SK-MEL-5 (cell line): ENCODE measurements at places on chromosomes 4 and X. TPM values are rescaled to one million over a fixed set of nuclear protein-coding genes. Genes with fewer than 3 reads are reported as not detected.

TRPC5OS gene
- not detected in 2 replicates for total RNA-seq

EPGN gene
- total RNA-seq, result not detected in 2 replicates

GATA1 gene
- not detected in 2 replicates for total RNA-seq

RASL11B gene
- 0.05 and 0.32 TPM in 2 replicates for total RNA-seq

NUP62CL gene
- 4.5 and 4.6 TPM in 2 replicates for total RNA-seq

FOXR2 gene
- not detected in 2 replicates for total RNA-seq

OTUD6A gene
- total RNA-seq, result not detected in 2 replicates

CXCL1 gene
- 76.1 and 81.3 TPM in 2 replicates for total RNA-seq

USP27X gene
- total RNA-seq, result 7.1 and 7.8 TPM in 2 replicates

ADH6 gene
- total RNA-seq, result not detected in 2 replicates

GRCh38 chr4:917466-917865, 14.7 kb downstream of the GAK start:
- DNase-seq, result no peak

DNA sequence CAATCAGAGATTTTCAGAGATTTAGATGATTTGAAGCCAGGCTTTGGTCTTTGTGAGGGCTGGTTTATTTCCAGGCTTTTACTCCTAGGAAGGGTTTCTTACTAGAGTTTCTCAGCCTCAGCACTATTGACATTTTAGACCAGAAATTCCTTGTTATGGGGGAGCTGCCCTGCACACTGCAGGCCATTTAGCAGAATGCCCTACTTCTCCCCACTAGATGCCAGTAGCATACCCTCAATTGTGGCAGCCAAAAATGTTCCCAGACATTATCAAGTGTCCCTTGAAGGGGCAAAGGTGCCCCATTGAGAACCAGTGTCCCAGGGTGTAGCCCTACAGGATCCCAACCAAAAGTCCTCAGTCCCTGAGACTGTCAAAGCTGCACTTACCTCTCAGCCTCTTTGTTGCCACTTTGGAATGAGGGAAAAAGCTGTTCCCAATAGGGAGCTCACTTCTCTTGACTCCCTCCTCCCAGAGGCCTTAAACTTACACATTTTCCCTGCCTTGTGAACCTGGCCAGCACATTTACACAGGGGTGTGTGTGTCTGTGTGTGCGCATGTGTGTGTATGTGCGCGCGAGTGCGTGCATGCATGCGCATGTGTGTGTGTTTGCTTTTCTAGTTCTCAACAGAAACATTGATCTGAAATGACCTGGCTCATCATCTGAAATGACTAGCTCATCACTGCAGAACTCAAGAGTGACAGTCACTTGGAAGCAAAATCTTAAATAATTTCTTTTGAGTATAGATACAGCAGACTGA, 231.4 kb downstream of the QDPR start:
- DNase-seq, result no peak

DNA sequence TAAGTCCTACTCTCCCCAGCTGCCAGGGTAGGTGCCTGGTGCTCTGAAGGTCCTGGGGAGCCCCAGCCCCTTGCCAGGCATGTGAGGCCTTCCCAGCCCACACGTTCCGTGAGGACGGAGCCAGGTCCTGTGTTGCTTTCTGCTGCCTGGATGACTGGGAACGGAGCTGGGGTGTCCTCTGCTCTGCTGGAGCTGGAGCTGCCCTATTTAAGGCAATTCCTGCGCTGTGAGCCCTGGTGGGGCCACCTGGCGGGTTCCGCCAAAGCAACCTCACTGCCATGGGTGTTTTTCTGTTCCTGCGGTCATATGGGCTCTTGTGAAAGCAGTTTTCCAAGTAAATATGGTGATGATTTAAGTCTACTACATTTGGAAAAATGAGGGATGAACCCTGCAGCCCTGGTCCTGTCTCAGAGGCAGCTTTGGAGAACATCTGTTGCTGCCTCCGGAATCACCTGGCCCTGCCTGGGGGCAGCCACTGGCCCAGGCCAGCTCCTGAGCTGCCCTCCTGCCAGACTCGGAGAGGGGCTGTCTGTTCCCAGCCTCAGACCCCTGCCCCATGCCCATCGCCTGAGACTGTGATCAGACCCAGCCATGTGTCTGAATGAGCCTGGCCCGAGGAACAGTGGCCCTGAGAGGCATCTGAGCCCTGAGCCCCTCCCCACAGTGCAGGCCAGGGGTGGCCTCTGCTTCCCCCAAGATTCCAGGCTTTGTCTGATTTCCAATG, 33.2 kb downstream of the FGFRL1 start:
- no peak for DNase-seq

DNA sequence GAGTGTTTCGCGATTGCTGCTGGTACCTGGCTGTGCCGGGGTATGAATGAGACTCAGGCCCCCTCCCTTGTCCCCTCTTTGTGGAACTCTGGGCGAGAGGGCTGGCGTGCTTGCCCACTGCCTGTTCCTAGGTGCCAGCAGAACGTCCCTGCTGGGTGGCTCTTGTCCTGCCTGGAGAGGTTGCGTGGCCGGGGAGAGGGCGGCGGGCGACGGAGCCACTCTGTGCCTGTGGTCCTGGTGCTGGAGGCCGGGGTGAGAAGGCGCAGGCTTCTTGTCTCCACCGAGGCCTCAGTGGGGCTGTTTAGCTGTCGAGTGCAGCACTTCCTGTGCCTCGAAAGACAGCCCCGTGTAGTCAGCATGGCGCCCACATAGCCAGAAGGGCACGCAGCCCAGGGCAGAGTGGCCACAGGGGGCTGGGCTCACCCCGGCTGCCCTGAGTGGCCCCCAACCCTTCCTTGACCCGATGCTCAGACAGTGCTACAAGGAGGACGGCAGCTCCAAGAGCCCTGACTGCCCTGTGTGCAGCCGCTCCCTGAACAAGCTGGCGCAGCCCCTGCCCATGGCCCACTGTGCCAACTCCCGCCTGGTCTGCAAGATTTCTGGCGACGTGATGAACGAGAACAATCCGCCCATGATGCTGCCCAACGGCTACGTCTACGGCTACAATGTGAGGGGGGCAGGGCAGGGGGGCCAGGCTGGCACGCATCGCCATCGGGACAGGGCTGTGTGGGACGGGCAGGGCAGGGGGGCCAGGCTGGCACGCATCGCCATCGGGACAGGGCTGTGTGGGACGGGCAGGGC, 8.9 kb upstream of the UVSSA start:
- no peak for DNase-seq

- DNase-seq, result peak; percentile 24
These were observed 733 bp downstream of the CCNA2 start for GRCh38 chr4:121822796-121823504.

- peak; percentile 3 for DNase-seq
These were observed 1.3 kb downstream of the LDB2 start for GRCh38 chr4:16896881-16897750.

DNA sequence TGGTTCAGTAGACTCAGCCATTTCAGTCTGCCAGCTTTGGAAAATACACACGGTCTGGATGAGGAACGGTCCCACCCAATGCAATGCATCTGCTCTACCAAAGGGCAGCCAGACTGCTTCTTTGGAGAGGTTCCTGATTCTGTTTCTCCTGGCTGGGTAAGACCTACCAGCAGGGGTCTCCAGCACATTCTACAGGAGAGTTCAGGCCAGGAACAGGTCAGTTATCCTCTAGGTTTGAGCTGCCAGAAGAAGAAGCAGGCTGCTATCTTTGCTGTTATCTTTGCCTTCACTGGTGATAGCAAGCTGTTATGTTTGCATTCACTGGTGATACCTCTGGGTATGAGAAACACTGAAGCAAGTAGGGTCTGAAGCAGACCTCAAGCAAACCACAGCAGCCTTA, 45.5 kb upstream of the PBDC1 start:
- peak; percentile 41 for DNase-seq

DNA sequence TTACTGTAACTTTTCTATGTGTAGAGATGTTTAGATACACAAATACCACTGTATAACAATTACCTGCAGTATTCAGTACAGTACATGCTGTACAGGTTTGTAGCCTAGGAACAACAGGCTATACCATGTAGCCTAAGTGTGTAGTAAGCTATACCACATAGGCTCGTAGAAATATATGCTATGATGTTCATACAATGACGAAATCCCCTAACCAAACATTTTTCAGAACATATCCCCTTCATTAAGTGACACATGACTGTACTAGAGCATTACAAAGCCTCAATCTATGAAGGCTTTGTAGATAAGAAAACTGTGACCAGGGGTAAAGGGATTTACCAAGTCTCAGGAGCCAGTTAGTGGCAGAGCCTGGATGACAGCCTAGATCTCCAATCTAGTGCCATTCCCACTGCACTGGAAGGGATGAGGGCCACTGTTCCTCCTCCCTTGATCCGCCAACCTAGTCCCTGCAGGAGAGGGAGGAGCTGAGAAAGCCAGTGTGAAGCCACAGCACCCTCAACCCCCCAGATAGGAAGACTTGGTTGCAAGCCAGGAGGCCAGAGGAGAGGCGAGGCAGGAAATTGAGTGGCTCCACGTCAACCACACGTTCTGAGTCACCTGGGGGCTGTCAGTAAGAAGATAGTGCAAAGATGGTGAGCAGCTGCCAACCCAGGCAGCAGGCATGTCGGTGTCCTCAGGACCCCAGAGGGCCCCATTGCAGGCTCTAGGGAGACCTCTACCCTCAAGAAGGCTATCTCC, 227.7 kb downstream of the BCOR start:
- DNase-seq, result no peak

- DNase-seq, result no peak
These were observed 20.4 kb upstream of the UBA6 start for GRCh38 chr4:67721315-67721769.

- DNase-seq, result no peak
These were observed 565.4 kb downstream of the GRXCR1 start for GRCh38 chr4:43457866-43458265.

DNA sequence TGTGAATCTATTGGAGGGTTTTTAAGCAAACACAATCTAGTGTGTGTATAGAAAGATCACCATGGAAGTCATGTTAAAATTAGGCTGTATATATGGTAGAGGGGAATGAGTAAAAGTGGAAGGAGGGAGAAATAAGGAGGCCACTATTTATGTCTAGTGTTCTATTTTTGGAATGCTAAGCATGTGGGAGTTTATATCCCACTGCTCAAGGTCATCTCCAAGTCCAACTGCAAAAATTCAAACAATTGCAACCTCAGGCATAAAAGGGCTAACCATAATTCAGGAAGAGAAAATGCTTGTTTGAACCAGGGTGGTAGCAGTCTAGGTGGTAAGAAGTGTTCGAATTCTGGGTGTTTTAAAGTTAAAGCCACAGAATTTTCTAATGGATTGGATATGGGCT, 39.2 kb downstream of the SERPINA7 start:
- DNase-seq, result no peak

DNA sequence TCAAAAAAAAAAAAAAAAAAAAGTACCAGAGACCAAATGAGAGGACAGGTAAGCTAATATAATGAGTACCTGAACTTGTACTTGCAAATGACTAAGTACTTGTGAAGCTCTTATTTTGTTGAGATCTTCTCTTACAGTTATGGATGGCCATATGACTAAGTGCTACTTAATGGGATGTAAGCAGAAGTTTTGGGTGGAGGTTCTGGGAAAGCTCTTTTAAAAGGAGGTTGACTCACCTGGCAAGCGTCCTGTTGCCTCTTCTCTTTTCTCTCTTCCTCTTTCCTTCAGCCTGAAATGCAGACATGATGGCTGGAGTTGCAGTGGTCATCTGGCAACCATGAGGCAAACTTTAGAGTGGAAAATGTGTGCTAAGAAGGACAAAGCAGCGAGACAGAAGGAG, 36.9 kb upstream of the MED14 start:
- no peak for DNase-seq

DNA sequence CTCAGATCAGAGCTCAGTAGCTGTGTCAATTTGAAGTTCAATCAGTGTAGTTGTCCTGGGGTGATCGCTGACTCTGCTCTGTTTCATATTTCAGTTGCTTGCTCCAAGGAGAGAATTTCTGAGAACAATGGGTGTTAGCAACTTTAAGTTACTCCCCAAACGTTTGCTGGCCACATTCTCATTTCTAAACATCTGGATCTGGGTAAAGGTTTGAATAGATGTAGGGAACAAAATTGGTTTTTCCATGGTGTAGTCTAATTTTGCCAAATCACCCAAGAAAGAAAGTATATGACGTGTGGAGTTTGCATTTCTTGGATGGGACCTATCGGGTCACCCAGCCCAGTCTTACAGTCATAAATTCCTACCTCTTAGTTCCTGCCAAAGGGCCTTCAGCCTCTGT, 103.7 kb downstream of the AKAP4 start:
- DNase-seq, result no peak

DNA sequence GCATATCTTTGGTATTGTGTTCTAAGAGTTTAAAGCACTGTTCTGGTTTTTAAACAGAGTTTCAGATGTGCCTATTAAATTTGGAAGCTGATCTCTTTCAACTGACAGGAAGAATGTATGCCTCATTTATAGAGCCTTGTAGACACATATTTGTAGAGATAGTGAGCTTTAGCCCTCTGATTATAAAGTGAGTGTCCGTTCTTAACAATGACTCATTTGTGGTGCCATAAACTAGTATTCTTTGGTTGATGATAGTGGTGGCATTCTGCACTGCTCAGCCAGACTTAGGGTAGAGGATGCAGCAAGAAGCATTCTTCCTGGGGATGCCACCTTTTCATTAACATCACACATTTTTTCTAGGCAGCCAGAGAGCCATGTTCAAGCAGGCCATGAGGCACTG, 121.7 kb downstream of the TLL1 start:
- DNase-seq, result no peak

DNA sequence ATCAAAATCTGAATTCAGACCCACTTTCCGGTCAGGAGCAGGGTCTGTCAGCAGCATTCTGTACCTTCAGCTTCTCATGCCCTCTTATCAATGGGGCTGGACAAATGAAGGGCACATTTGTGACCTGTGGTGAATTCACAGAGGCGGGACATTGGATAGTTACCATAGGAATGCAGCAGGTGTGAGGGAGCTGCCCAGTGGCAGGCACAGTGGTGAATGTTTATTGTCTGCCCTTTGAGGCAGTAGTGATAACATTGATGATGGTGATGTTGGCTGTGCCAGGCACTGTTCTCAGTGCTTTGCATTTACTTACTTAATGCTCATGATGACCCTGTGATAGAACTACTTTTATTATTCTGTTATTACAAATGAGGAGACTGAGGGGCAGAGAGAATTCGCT, 101.2 kb upstream of the KIT start:
- no peak for DNase-seq

DNA sequence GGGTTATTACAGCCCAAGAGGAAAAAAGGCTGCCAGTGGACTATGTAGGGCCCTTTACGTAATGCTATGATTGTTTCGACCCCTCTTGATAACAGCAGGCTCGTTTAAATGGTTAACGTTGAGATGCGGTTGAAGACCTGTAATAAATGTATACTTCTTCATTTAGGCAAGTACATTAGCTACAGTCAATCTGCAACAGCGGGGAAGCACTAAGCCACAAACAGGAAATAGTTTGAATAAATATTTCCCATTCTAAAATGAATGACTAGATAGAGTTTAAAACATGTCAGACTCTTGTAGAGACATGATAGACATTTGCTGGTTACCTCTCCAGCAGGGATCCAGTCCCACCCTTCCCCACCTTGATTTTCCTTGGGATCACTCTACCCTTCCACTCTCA, 38.1 kb upstream of the STIM2 start:
- no peak for DNase-seq

DNA sequence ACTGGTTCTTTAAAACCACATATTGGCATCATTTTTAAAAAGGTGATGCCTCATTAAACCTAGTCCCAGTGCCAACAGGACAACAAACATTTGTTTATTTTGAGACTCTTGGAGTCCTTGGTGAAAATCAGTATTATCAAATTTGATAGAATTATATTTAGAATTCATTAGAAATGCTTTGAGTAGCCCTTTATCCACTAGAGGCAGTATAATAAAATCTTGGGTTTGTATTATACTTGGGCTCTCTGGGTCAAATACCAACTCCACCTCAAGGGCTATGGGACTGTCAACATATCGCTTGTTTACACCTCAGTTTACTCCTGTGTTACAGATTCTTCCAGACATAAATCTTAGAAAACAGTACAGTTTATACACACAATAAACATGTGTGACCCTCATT, 335.7 kb upstream of the FSTL5 start:
- peak; percentile 43 for DNase-seq

GRCh38 chr4:177964061-177964460, 521.8 kb upstream of the AGA start:
- no peak for DNase-seq
